CD4-positive, alpha-beta T cell treated with Interferon alpha-2 for 1 hour (primary cell): ENCODE measurements at places on chromosomes 1 and 21.

- no peak for DNase-seq
These were observed 64.0 kb upstream of the KCNK1 start for GRCh38 chr1:233549917-233550316.

DNA sequence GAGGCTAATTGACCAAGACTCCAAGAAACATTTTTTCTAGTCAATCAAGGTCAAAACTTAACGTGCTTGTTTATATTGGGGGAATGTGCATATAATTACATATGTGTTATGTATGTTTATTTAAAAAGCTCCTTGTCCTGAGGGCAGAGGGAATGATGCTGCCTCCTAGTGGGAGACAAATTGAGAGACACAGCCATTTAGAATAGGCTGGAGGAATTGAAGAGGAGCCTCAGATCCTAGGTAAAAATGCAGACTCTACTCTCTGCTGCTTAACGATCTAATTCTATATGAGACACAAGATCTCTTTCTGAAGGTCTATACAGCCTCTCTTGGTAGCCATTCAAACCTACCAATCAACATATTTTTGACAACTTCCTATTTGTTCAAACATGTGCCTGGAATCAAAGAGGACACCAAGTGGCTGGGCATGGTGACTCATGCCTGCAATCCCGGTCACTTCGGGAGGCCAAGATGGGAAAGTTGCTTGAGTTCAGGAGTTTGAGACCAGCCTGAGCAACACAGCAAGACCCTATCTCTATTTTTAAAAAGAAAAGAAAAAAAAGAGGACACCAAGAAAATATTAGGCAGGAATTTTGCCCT is 136.6 kb upstream of the ZNF648 start:
- DNase-seq, result no peak

GRCh38 chr1:34164771-34165391 is at the start of gene CSMD2:
Gene CSMD2 (minus strand): TSS chr1:34165230. CDS start chr1:34165097, 133 bp downstream.
- DNase-seq, result no peak

DNA sequence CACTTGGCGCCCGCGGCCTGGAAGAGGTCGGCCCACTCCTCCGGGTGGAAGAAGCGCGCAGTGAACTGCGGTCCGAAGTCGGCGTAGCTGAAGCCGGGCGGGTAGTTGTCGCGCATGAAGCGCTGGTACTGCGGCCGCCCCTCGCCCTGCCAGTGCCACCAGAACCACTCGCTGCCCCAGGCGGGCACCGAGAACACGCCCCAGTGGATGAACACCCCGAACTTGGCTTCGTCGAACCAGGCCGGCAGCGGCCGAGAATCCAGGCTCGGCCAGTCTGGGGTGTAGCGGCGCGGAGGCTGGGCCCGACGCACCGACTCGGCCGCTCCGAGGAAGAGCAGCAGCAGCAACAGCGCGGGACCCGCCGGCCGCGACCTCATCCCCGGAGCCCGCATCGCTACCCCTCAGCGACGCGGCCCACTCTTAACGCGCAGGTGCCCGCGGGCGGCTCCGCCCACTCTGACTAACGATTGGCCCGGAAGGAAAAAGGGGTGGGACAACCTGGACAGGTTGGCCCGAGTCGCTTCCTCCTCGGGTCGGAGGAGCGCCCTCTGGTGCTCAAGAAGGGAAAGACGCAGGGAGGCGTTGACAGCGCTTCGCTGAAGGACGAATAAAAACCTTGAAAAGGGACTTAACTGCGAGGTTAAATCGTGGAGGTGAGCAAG is at the start of gene FUCA1:
Gene FUCA1, minus strand, starts transcription at position 396 of the 662 bp plus-strand sequence. Its CDS starts 4 bp downstream, at position 392.
- DNase-seq, result peak; percentile 96

GRCh38 chr1:48677306-48678287 is 99.1 kb downstream of the BEND5 start:
- DNase-seq, result peak; percentile 13

GRCh38 chr1:19436716-19437476 is 48.4 kb downstream of the CAPZB start:
- no peak for DNase-seq

DNA sequence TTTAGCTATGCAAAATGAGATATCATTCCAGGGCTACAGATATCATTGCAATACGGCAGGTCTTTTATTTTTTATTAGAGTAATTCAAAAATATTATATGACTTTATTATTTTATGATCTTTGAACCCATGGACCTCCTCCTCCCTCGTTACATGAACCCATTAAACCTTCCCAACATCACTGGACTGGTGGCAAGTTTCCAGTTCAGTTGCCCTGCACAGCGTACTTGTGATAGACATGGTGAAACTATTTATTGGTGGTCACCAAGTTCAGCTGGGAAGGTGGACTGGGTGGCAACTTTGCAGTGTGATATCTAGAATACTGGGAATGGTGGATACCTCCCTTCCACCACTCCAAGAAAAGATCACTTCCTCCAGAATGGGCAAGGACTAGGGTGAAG is 52.5 kb downstream of the SLC30A10 start:
- DNase-seq, result no peak

DNA sequence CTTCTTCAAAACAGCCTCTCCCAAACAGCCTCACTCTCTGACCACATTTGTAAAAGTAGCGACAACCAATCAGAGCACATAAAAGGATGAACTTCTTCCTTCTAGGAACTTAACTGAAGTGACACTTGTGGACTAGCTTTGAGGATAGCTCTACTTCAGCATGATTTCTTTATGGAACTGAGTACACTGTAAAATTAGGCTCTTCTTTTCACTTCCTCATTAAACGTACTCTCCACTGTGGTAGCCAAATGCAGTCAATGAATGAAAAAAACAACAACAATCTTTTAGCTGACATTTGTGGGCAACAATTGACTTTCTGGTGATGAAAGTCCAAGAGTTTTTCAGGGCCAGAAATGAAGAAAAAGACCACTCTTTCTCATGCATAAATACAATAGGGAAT is 9.6 kb downstream of the LRRC53 start:
- no peak for DNase-seq

DNA sequence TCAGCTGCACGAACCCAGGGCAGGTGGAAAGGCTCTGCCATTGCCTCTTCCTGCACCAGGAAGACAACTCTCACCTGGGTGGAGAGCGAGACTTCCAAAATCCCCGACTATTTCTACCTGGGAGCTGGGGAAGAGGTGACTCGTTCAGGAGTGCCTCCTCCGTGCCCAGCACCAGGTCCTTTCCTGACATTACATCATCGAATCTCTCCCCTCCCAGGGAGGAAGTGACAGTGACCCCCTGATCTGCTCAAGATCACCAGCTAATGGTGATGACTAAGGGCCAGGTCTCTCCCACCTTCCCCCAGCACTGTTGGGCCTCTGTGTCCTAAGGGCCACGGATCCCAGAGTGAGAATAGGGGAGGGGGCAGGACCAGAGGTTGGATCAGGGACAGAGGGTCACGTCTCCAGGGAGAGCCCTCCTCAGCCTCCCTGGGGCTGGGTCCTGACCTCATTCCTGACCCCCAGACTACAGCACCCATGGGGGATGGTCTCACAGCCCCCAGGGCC is 6.8 kb downstream of the MEGF6 start:
- DNase-seq, result no peak

- no peak for DNase-seq
These were observed 57.7 kb upstream of the DPT start for GRCh38 chr1:168786476-168787330.

- DNase-seq, result peak; percentile 59
These were observed 6.4 kb upstream of the GUCA2B start for GRCh38 chr1:42146626-42147320.

DNA sequence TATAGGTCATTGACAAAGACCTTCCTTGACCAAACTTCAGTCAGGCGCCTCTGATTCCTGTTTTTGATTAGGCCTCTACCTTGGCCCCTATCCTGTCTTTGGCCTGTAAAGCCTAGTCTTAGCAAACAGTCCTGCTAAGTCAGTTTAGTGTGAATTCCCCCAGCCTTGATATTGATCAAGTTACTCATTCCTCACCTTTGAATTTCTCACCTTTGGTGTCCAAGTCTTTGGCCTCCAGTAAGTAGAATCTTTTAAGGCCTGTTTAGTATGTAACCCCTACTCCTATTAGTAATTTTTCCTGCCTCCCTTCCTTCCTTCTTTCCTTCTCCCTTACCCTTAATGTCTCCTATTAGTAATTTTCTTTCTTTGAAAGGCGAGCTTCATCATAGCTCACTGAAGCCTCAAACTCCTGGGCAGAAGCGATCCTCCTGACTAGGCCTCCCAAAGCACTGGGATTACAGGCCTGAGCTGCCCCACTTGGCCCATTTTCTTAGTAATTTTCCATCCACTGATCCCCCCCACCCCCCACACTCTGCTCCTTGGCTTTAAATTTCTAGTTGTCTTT is 13.0 kb upstream of the ZNF692 start:
- no peak for DNase-seq

GRCh38 chr1:179798864-179799516 is 55.9 kb downstream of the FAM163A start:
- no peak for DNase-seq

GRCh38 chr1:28640766-28641165 is 2.1 kb downstream of the TAF12 start:
- DNase-seq, result peak; percentile 59

DNA sequence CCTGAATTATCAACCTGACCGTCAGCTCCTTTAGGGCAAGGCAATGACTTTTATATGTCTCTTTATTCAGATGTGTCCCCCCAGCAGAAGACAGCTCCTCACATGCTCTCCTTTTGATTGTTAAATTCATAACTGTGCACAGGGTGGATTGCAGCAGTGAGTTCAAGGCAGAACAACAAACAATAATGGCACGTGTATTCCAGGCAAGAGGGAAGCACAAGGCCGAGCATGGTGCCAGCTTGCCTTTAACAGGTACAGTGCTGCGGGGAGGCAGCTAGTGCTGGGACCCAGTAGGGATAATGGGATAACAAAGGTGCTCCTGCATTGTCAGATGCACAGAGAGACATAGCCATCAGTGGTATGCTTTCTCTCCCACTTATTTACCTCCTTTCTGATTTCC is 248.4 kb downstream of the RHOU start:
- no peak for DNase-seq

- no peak for DNase-seq
These were observed 8.0 kb downstream of the VWA5B1 start for GRCh38 chr1:20298626-20299025.

DNA sequence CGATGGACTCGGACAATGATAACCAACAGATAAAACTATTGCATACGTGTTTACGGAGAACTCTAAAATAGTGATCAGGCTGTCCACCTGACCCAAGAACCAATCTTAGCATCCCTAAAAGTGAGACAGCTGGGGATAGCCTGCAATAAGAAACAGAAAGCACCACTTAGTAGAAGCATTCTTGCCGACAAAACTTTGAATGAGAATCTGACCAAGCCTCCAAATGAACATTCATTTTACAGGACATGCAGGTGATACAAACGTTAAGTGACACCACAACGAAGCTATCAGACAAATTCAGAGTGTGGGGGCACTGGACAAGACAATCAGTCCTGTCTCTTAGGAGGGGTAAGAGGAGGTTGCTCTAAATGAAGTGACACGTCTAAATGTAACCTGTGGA is 1.2 kb downstream of the PSMG1 start:
- no peak for DNase-seq

DNA sequence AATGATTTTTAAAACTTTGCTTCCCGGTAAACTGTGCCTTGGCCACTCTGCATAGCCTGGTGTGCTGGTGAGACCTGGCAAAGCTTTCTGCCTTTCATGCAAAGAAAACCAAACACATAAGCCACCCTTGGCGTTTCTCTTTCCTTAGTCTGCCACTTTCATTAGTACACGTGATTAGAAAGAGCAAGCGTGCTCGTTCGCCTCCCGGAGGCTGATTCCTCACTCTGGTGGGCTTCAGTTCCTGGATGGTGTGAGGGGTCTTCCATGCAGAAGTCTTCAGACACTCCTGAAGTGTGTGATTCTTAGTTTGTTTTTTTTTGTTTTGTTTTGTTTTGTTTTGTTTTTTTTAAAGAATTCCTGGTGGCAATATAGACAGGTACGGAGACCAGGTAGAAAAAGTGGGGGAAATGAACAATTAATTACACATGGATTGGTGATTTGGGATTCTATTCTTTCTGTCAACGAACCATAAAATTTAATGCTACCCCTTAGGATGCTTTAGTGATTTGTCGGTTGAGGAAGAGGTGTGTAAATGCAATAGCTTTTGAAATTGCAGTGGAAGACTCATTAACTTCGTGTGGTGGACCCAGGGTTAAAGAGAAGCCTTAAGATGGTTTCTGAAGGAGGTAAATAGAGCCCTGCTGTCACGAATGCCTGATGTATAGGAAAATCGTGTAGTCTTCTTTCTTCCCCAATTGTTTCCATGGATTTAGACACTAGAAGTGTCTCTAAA is 2.1 kb downstream of the GALNT2 start:
- no peak for DNase-seq

- DNase-seq, result no peak
These were observed 130.4 kb downstream of the LHX4 start for GRCh38 chr1:180360333-180361075.

DNA sequence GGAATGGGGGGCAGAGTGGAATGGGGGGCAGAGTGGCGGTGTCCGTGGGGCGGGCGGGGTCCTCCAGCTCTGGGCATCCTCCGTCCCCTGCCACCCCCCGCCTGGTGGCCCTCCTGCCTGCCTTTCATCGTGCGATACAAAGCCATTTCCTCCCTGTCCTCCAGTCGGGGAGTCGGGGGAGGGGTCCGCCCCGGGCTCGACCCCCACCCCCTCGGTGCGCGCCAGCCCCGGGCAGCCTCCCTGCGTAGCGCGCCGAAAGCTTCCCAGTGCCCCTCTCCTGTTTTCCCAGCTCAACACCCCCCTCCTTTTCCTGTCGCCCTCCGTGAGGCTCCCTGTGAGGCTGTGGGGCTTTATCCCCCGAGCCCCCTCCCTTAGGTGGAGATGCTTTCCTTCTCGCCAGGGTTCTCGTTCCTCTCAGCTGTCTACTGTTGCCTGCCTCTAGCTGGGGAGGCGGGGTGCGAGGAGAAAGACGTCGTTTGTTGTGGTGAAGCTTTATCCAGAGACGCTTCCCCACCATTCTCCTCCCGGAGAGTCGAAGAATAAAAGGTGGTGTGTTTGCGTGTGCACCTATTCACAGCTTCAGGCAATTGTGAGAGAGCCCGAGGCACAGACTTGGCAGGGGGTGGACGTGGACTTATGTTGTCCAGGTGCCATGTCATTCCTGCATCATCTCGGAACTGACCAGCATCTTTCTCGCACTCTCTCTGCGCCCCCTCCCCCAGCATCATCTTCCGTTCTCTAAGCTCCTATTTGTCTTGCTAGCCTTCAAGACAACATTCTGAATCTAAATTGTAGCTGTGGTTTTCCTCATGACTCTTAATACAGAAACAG is 848 bp downstream of the DNM3 start:
- DNase-seq, result no peak

GRCh38 chr1:51218570-51218969 is 17.5 kb upstream of the RNF11 start:
- no peak for DNase-seq
